ENCODE measurements at places on chromosomes 6 and 20.
A peak's percentile ranks its signal among the peaks of the same experiment; 100 is the strongest.

DNA sequence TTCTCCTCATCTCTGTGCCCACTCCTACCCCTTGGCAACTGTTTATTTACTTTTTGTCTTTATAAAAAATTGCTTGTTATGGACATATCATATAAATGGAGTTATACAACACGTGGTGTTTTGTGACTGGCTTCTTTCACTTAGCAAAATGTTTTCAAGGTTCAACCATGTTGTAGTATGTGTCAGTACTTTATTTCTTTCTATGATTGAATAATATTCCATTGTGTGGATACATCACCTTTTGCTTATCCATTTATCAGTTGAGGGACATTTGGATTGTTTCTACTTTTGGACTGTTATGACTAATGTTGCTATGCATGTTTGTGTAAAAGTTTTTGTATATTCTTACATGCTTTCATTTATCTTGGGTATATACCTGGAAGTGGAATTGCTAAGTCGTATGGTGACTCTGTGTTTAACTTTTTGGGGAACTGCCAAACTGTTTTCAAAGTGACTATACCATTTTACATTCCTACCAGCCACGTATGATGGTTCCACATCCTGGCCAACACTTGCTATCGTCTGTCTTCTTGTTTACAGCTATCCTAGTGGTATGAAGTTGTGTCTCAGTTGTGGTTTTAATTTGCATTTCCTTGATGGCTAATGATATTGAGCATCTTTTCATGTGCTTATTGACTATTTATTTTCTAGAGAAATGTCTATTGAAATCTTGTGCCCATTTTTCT, 84.4 kb downstream of the SLX4IP start:
- no peak for DNase-seq

- DNase-seq = no peak
Measured at GRCh38 chr6:159229651-159230051, 60.5 kb downstream of the FNDC1 start.

GRCh38 chr6:47168180-47168579, 126.0 kb upstream of the ADGRF1 start:
- DNase-seq = peak; percentile 96

DNA sequence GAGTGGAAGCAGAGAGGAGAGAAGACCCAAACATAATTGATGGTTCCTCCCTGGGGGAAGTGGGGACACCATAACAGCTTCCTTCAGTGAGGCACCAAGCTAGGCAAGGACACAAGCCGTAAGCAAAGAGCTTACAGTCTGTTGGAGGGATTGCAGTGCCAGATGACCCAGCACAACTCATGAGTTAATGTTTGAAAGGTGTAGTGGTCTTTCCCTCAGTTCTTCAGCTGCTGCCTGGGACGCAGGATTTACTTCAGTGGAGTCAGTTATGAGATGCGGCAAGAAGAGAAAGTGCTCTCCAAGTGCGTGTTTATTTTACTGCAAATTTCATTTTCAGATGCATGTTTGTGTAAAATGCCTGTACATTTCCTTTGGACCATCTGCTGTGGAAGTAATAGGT, 38.7 kb upstream of the SLC17A4 start:
- DNase-seq = no peak

- DNase-seq = no peak
Measured at GRCh38 chr20:64039293-64040160, 3.5 kb downstream of the C20orf204 start.

- DNase-seq = no peak
Measured at GRCh38 chr6:159170333-159170672, 1.1 kb downstream of the FNDC1 start.

DNA sequence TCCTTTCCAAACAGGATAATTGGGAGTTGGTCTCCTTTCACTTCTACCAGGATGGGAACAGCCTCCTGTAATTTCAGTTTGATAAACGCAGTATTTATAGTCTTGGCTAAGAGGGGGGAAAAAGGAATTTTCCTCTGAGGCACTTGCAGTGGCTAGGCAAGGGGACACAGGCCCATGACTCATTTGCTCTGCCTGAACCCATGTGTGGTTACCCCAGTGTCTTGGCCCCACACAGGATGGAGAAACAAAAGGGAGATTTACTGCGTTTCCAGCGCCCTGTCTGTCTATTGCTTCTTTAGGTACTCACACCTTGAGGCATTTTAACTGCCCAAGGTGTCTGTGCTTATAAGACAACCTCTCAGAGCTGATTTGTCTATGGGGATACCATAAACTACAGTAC, 74.8 kb upstream of the NEDD9 start:
- DNase-seq = no peak

GRCh38 chr6:118012944-118013343, 105.9 kb downstream of the SLC35F1 start:
- no peak for DNase-seq

GRCh38 chr6:75023634-75024033, 182.2 kb downstream of the COL12A1 start:
- DNase-seq = no peak

DNA sequence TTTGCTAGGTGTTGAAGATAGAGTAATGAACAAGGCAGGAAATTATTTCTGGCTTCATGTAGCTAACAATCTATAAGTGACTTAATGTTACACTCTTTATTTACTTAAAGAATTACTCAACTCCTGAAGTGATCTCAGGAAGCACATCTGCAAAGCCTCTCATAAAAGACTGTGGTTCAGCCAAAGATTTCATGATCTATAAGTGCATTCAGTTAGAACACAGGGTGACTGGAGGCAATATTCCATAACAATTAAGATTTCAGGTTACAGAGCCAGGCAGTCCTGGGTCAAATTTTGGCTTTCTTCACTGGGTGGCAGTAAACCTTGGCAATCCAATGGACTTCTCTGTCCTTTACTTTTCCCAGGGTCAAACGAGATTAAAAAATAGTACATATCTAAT, 204.0 kb downstream of the TPBG start:
- no peak for DNase-seq

- no peak for DNase-seq
Measured at GRCh38 chr6:145808239-145808638, 6.4 kb downstream of the FBXO30 start.

DNA sequence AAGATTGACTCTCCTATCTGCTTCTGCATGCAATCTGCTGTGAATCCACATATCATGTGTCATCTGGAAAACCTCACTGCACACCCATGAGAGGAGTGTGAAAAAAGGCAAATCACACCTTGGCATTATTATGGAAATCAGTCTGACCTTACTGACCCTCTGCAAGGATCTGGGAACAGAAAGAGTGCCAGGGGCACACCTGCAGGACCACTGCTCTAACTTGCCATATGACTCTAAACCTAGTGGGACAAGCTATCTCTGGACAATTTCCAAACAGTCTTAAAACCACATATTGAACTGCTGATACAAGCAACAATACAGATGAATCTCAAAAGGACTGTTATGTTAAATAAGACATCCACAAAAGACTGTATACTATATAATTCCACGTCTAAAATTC, 50.3 kb downstream of the ABHD12 start:
- DNase-seq = no peak

- DNase-seq = no peak
Measured at GRCh38 chr6:13260101-13260598, 68.2 kb downstream of the TBC1D7 start.

DNA sequence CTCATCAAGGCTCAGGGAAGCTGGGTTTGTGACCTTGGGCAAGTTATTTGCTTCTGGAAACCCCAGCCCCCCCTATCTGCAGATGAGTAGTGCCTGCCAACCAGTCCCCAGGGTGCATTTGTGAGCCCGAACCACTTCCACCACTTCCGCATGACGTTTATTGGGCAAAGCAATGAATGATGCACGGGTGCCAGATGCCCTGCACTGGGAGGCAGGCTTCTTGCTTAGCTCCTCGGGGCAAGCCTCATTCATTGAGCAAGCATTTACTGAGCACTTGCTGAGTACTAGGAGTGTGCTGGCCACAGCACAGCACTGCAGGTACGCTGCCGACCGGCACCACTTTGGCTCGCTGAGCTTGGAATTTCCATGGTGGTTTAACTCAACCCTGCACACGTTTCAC, 60.2 kb downstream of the GNAS-AS1 start:
- DNase-seq = no peak

DNA sequence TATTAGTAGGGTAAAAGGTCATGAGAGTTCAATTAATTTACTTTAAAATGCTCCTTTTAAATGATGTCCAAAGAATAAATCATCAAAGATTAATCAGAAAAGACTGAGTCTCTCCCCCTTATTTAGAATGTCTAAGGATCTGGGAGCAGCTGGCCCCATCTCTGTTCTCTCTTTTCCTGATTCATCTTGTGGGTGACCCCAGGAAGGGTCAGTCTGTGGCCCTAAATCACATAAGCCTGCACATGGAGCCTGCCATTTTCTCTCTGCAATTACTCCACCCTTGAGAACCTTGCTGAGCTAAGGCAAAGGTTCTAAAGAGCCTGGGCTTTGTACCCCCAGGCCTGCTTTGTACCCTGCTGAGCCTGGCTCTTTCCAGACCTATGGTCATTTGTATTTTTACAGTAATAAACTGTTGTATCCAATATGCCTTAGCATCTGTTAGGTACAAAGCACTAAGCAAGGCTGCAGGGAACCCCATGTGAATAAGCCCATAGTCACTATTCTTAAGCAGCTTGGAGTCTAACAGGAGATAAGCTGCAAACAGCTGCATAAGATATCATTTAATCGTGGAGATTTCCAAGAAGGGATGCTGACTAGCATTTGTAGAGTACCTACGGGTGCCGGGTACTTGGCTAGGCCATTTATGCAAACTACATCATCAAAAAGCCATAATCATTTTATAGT, 431.0 kb upstream of the MARCKS start:
- no peak for DNase-seq

GRCh38 chr6:99019381-99019780, 71.6 kb upstream of the FBXL4 start:
- no peak for DNase-seq

DNA sequence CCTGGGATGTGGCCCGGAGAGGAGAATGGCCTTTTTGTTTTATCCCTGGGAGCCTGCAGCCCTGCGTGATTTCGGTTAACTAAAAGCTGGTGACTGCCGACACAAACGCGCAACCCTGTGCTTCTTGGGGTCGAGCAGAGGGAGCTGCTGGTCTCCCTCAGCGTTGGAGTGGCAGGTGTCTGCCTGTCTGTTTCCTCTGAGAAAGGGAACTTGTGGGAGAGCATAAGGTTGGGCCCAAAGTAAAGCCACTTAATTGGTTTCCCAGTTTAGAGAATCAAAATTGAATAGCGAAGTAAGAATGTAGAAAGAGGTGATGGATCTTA, 500 bp downstream of the LTV1 start:
- no peak for DNase-seq

DNA sequence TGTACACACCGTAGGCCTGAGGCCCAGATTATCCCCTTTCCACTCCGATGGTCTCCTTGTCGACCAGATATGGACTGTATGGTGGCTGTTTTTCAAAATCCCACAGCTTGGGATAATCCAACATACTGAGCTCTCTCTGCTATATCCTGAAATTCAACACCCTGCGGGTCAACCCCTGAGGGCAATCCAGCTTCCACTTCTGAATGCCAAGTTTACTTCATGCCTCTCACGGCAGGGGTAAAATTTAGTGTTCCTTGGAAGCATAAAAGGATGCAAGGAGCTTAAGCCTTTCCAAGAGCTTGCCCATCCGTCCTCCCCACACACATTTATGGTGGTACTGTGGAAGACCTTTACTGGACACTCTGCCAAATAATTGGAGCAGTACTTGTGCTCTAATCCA, 90.7 kb downstream of the PLG start:
- no peak for DNase-seq

DNA sequence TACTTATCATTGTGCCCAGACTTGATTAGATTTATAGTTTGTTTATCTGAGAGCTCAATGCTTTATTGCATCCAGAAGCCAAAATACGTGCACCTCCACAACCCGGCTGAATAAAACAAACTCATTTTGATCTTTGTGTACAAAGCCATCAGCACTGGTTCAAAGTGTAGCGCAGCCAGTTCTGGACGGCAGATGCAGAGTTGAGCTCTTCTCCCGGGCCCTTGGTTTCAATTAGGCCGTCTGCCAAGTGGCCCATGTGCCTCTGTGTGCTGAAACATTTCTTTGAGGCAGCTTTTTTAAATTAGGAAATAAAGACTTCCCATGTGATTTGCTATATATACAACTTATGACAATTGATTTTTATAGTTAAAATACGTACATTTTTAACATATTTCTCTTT, 96.2 kb upstream of the RSPO3 start:
- no peak for DNase-seq

- DNase-seq = no peak
Measured at GRCh38 chr6:166872531-166873009, 83.8 kb downstream of the RNASET2 start.

GRCh38 chr20:49965781-49966305, 16.9 kb upstream of the SNAI1 start:
- DNase-seq = no peak

- no peak for DNase-seq
Measured at GRCh38 chr20:8395956-8396355, 263.9 kb downstream of the PLCB1 start.

DNA sequence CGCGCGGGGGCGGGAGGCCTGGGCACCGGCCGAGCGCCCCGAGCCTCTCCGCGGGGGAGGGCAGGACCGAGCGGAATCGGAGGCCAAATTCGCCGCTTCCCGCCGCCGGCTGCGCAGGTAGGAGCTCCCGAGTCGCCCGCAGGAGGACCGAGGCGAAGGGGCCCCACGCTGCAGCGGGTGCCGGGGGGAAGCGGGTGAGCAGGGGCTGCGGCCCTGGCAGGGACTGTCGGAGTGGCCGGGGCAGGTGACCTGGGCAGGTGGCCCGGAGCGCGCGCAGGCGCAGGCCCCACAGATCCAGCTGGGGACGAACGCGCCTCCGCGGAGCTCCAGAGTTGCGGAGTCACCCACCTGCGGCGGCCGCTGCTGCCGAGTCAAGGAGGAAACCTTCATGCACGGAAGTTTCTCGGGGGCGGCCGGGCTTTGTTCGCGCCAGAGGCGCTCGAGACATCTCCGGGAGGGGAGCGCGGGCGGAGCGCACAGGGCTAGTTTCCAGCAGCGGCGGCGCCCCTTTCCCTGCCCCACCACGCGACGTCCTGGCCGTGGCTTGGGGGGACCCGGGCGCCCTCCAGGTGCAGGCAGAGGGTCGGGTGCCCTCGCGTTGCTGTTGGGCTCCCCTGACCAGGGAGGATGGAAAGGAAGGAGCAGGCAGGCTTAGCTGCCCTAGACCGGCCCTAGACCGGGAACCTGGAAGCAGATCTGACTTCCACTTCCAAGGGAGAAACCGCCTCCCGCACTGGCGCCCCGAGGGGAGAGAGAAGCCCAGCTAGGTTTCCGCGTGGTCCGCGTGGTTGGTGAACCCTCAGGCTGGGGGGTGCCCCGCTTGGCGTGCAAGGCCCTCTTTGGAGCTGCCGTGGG, 590 bp downstream of the SLCO4A1 start:
- no peak for DNase-seq

- no peak for DNase-seq
Measured at GRCh38 chr20:8401556-8401955, 269.5 kb downstream of the PLCB1 start.

DNA sequence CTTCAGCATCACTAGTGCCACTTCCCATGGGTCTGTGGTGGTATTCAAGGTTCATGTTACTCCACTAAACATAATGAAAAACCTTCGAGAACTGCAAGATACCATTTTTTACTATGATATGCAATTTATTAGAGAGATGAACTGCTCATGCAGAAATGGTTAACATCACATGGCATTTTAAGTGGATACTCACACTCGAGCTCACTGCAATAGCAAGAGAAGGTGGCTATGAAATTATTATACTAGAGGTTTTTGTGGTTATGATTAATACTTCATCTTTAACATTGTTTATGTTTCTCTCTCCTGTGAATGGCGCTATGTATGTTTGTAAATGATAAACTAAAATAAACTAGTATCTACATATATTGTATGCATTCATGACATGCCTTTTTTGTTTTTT, 35.1 kb downstream of the SCAF8 start:
- DNase-seq = no peak

- no peak for DNase-seq
Measured at GRCh38 chr6:86961455-86962200, 24.3 kb downstream of the HTR1E start.

- no peak for DNase-seq
Measured at GRCh38 chr20:7585126-7585679, 355.1 kb downstream of the HAO1 start.
